Activated T-helper 1 cell treated with anti-CD3 and anti-CD28 coated beads, Interleukin-2, amount 50 U/mL, for 16 hours (primary cell): ENCODE measurements at places on chromosomes 13 and 19.

- DNase-seq: no peak
Observed at GRCh38 chr19:45765702-45766295, 3.3 kb downstream of the SIX5 start.

DNA sequence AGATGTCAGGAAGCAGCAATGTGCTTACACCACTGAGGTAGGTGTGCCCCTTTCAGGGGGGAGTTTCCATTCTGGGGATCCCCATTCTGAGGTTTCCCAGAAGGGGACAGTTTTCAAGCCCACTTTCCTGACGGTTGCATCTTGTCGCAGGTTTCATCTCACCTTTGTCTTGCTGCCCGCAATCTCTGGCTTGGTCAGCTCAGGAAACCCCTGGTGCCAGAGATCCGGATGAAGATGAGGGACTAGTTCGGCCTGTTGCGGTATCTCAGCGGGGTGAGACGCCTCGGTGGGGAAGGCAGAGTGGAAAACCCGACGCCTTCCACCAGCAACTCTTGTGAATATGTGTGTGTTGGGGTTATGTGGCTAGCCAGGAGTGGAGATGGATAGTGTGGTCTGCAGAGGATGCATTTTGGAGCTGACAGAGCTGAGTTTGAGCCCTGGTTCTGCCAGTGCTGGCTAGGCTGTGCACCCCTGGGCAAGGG, 13.1 kb downstream of the TNFSF9 start:
- no peak for DNase-seq

DNA sequence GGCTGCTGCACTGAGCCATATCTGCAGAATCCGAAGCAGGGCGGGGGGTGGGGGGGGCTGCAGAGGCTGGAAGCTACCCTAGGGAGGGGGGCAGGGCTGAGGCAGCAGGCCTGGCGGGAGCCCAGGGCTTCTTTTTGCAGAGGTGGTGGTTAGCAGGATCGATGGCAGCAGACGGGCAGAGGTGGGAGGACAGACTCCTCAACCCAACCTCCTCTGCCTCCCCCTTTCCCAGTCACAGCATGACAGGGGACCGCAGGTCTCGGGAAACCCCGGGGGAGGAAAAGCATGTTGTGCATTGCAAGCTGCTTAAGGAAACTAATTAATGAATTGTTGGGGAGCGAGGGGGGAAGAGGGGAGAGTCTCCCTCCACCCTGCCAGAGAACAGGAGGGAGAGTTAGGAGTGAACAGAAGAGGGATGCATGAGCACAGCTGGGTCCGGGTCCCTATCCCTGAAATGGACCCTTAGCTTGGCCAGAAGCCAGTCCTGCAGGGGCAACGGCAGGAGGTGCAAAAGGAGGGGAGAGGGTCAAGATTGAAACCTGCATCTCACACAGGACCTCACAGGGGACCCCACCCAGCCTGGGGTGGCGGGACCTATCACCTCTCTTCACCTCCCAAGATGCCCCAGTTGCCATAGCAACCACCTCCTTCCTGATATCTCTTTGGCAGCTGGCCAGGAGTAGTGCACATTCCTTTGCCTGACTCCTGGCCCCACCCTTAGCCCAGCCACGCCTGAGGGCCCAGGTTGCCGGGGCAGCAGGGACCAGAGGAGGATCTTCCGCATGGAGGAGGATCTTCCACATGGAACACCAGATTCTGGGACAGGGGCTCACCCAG, 1.8 kb downstream of the FXYD7 start:
- no peak for DNase-seq

GRCh38 chr13:29451976-29452375, 143.5 kb downstream of the SLC7A1 start:
- no peak for DNase-seq

DNA sequence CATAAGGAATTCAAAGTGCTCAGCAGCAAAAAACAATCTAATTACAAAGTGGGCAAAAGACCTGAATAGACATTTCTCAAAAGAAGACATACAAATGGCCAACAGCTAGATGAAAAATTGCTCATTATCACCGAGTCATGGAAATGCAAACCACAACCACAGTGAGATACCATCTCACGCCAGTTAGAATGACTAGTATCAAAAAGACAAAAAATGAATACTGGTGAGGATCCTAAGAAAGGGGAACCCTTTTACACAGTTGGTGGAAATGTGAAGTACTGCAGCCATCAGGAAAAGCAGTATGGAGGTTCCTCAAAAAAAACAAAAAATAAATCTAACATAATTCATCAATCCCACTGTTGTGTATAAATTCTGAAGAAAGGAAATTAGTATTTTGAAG, 1206.1 kb downstream of the EFNB2 start:
- DNase-seq: no peak

DNA sequence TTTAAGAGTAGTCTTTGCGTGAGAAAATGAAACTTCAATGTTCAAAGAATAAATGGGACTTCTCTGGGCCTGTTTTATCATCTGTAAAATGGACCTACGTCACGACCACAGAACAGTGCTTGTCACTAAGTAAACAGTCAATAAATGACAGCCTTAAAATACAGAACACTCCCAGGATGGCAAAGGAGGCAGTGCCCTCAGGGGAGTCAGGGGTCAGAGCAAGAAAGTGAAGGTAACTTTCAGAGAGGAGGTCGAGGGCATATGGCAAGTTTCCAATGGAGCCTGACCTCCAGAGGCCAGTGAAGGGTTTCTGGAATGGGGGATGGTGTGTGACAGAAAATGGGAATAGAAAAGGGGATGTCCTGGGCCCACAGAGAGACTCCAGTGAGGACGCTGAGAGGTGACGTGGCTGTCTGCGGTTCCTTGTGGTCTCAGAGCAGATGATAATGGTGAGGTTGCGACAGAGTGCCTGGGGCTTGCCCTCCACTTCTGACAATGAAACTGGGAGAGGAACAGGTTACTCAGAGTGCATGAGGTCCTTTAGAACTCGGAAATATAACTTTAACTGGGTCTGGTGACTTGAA, 91.8 kb downstream of the UBL3 start:
- DNase-seq: no peak

DNA sequence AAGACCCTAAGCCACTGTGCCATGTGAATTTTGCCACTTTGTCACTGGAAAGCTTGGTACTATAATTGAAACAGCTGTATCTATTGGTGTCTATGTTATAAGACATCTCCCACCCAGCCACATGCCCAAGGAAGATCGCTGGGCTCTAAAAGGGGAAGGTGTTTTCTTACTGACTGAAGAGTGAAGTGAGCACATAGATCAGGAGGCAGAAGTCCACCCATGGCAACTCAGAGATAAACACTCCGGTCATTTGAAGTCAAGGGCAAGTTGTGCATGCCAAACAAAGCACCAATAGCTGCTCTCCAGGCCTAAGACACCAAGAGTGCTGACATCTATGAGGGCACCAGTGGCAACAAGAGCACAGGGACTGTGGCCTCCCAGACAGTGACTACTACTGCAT, 153.8 kb downstream of the KCTD12 start:
- DNase-seq: no peak

- no peak for DNase-seq
Observed at GRCh38 chr19:17306285-17306714, 628 bp downstream of the MRPL34 start.

DNA sequence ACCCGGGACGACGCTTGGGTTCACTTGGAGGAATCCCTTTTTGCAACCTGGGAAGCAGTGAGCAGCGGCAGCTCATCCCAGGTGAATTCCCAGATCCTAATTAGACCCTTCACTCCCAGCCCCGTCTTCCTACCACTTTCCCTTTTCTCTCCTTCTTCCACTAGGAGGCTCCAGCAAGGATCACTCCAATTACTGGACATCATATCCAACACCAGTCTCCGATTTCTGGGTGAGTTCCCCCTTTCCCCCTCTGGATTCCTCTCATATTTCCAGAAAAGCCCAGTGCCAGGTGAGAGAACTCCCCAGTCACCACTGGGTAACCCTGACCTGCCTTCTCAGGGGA, 17.1 kb upstream of the ZSCAN4 start:
- no peak for DNase-seq

- no peak for DNase-seq
Observed at GRCh38 chr13:99416411-99417121, 84.7 kb upstream of the TM9SF2 start.

DNA sequence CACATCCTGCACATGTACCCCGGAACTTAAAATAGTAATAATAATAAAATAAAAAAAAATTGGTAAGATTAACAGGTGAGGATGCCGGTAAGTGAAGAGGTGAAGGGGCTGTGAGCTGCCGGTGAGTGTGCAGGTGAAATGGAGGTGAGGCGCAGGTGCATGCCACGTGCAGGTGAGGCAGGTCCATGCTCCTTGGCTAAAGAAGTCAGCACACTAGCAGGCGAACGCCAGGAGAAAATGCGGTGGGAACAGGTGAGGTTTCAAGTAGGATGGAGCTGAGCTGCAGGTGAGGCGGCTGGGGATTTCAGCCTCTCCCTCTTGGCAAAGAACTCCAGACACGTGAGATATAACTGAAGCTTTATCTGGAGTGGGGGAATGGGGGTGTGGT, 7.5 kb upstream of the TNFSF14 start:
- DNase-seq: no peak

- DNase-seq: no peak
Observed at GRCh38 chr13:53138376-53139036, 109.9 kb downstream of the OLFM4 start.

DNA sequence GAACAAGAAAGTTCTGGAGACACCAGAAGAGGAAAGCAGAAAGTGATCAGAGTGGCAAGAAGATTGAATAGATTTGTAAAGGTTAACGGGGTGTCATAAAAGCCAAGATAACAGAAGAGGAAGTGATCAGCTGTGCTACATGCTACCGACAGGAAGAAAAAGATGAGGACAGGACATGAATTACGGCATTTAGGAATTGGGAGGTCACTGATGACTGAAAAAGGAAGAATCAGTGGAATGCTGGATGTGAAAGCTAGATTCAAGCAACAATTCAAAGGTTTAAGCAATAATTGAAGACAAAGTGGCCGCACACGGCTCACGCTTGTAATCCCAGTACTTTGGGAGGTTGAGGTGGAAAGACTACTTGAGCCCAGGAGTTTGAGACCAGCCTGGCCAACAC, 15.1 kb downstream of the ZNF160 start:
- DNase-seq: no peak

DNA sequence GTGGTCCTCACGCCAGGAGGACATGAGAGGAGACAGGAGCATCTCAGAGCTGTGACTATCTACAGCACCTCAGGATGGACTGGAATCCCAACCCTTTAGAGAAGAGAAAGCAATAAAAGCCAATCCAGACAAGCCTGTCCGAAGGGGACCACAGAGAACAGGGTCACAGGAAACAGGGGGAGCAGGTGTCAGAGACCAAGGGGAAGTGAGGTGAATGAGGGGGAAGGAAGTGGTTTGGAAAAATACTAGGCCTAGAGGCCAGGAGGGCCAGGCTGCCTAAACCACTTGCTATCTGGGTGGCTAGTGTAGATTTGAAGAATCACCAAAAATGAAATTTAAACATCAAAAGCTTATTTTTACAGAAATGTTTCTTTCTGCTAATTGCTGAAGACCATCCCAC, 16.2 kb downstream of the TMTC4 start:
- no peak for DNase-seq

DNA sequence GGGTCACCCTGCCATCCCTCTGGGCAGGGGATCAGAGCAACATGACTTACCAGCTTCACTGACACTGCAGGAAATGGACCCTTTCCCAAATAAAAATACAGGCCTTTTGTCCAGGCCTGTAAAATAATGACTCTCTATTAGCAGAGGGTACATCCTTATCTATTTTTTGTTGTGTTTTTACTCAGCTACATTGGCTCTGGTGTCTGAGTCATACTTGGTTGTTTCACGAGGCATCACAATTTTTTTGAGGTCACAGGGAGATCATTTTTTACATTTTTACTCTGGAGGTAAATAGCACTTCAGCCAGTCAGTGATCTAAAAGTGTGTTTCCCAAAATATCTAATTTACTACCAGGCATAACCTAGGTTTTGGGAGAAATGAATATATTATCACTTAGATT, 6.9 kb upstream of the HTR2A start:
- no peak for DNase-seq

GRCh38 chr19:10888421-10888866, 17.1 kb downstream of the CARM1 start:
- DNase-seq: no peak

- DNase-seq: no peak
Observed at GRCh38 chr13:112756967-112757758, 67.3 kb downstream of the ATP11A start.

GRCh38 chr13:48491423-48492095, 41.3 kb downstream of the RCBTB2 start:
- no peak for DNase-seq

- DNase-seq: no peak
Observed at GRCh38 chr13:107117327-107118012, 549.5 kb upstream of the ARGLU1 start.

DNA sequence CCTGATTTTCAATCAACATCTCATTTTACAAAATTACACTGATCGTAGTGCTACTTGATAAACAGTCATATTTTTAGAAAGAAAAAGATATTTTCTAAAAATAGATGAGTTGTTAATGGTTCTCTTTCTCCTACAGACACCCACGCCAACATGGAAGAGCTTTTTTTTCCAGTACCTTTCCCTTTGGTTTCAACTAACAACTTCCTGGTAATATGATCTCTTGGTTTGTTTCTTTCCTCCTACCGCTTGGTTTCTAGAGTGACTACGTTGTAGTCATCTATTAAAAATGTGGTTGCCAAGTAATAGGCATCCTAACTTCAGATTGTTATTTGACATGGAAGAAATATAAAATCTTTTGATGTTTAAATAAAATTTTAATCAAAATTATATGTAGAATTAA, 189.0 kb downstream of the LACC1 start:
- DNase-seq: no peak

DNA sequence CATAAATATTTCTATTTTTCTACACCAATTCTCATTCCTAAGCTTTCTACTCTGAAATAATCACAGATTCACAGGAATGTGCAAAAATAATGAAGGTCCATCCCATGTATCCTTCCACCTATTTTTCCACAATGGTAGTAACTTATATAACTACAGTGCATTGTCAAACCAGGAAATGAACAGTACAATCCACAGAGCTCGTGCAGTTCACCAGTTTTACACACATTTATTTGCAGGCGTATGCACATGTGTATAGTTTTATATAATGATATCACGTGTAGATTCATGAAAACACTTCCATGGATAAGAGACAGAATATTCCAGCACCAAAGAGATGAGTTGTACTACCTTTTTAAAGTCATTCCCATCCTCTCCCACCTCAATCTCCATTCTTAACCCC, 12.9 kb downstream of the EEF1AKMT1 start:
- no peak for DNase-seq

DNA sequence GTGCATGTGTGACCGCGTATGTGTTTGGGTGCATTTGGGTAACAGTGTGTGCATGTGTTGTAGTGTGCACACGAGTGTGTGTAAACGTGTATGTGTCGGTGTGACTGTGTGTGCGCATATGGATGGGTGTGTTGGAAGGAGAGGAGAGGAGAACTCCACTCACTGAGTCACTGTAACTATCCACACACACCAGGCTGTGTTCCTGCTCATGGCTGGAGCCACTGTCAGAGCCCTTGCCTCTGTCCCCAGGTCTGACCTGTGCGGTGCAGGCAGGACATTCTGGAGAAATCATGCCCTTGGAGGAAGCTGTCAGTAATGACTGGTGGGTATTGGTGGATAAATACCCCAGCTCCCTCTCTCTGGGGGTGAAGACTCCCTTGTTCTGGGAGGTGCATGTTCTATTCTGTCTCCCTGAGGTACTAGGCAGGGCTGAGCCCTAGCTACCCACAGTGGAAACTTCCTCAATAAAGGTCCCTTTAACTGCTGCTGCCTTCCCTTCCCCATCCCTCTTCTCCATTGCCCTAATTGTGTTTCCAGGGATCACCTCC, 48.4 kb downstream of the CYP4F22 start:
- no peak for DNase-seq
